ENCODE measurements at places on chromosomes 2 and 18.

GRCh38 chr2:10264506-10265328 lies 38.0 kb upstream of the HPCAL1 start:
- DNase-seq = no peak

- DNase-seq = no peak
These were observed 617.4 kb downstream of the CCDC85A start for GRCh38 chr2:56801214-56801613.

- DNase-seq = no peak
These were observed 44.8 kb downstream of the SETBP1 start for GRCh38 chr18:44725300-44726058.

DNA sequence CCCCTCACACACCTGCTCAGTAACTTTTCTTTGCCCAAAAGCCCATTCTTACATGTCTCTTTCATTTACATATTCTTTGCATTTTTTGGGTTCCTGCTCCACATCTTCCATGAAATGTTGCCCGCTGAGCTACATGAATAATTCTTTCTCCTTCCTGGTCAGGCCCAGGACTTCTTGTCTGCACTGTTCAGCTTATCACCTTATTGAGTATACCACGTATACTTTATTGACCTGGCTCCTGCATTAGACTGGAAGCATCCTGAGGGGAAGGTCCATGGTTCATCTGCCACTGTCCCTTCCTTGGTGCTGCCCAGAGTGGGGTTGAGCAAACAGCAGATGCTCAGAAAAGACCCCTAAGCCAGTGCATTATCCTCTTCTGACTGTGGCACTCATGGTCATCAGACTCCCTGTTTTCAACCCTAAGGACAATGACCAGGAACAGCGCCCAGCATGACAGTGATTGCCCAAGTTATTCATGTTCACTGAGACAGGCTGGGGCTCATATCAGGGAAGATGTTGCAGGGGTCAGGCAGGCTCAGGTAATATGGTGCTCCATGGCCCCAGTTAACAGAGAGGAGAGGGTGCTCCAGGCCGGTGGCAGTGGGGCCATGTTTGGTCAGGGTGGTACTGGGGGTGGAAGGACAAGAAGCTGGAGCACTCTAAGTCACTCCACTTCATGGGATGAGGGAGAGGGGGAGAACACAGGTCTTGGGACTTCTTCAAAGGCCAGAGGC lies 7.7 kb downstream of the APOB start:
- no peak for DNase-seq

DNA sequence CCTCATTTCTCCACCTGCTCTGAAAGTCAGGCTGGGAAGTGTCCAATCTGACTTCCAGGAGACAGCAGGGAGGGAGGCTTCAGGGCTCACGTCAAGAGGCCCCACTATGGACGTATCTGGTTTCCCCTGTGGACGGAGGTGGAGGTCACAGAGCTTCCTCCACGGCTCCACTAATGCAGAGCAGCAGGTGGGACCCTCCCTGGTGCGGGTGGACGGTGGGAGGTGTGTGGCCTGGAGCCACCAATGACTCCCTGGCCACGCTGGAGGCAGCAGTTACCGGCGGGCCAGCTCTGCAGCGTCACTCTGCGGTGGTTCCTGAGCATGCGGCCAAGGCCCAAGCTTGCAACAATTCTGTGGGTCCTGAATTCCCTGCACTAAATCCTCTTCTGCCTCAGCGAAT lies 9.0 kb downstream of the CRACDL start:
- no peak for DNase-seq

DNA sequence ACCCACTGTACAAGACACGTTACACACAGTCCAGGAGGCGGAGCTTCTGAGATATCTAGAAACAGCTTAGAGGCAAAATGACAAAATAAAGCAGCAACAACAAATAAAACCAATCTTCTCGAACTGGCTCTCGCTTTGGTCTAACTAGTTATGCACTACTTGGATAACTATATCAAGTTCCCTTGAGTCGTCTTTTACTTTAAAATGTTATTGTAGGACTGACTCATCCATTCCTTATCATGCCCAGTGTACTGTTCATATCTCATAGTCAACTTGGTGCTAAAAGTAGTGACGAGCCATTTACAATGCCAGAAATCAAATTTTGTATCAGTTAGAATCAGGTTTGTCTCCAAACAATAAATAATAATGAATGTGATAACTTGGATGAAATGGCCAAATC lies 102.5 kb upstream of the SLC35G4 start:
- no peak for DNase-seq
